ENCODE measurements at places on chromosomes 6 and 20. TPM values are rescaled to one million over a fixed set of nuclear protein-coding genes. Genes with fewer than 3 reads are reported as not detected.

- no peak for DNase-seq
Observed at GRCh38 chr6:1593958-1594314, 15.8 kb upstream of the FOXC1 start.

ULBP2 gene
- 8.8 TPM for total RNA-seq

WFDC9 gene
- not detected for total RNA-seq

DNA sequence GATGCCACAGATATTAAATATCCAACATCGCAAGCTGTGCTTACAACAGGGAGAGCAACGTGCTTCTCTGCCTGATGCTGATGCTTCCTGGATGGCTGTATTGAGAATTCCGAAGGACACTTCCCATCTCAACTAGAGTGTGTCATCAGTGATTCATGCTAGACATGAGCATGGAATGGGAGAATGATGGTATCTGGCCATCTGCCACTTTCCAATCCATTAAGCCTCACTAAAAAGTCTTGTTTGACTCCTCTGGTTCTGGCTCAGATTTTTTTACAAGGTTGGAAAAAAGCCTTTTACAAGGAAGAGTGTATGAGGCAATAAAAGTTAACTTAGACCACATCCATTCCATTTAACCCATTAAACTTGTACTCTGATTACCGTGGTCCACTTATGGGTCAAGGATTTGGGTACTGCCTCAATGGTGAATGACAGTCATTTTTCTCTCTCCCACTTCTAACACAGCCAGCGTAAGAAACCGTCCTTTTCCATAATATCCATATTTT is 265.3 kb downstream of the UST start:
- DNase-seq, result peak; percentile 72

- peak; percentile 21 for DNase-seq
Observed at GRCh38 chr6:22008248-22008836, 288.5 kb downstream of the PRL start.

GRCh38 chr20:3767110-3767426 is 485 bp downstream of the ADISSP start:
- no peak for DNase-seq

Data from Caki2 (cell line).